Left forelimb (tissue), 1 donor: ENCODE measurements at places on chromosomes 13 and 19.
A peak's percentile ranks its signal among the peaks of the same experiment; 100 is the strongest.

- no peak for DNase-seq
These were observed 35.2 kb downstream of the C13orf46 start for GRCh38 chr13:113938716-113939115.

DNA sequence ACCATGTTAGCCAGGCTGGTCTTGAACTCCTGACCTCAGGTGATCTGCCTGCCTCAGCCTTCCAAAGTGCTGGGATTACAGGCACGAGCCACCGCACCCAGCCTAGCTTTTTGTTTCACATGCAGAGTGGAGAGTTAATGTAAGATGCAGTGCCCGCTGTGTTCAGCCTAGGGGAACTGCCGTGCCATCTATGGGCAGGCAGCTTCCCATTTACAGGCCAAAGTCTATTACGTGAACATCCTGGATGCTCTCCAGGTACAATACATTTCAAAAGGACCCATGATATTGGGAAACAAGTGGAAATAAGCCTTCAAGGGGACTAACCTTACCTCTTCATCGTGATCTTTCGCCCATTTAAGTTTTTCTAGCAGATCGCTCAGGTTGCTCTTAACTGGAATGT is 10.1 kb downstream of the POGLUT2 start:
- DNase-seq = no peak

DNA sequence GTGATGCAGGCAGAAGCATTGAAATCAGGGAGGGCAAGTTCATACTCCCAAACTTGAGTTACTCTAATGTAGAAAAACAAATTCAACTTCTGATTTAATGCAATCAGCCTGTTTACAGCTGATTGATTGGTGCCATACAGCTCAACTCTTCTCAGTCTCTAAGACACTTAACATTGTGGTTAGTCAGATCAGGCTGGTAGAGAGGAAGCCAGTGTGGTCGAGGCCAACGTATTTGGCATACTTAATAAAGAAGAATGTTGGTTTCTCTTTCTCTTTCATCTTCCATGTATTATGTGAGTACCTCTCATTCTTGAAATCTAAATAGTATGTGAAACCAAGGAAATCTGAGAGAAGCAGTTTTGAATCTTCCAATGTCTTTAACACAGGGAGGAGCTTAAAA is 255.0 kb upstream of the SLITRK1 start:
- DNase-seq = no peak

DNA sequence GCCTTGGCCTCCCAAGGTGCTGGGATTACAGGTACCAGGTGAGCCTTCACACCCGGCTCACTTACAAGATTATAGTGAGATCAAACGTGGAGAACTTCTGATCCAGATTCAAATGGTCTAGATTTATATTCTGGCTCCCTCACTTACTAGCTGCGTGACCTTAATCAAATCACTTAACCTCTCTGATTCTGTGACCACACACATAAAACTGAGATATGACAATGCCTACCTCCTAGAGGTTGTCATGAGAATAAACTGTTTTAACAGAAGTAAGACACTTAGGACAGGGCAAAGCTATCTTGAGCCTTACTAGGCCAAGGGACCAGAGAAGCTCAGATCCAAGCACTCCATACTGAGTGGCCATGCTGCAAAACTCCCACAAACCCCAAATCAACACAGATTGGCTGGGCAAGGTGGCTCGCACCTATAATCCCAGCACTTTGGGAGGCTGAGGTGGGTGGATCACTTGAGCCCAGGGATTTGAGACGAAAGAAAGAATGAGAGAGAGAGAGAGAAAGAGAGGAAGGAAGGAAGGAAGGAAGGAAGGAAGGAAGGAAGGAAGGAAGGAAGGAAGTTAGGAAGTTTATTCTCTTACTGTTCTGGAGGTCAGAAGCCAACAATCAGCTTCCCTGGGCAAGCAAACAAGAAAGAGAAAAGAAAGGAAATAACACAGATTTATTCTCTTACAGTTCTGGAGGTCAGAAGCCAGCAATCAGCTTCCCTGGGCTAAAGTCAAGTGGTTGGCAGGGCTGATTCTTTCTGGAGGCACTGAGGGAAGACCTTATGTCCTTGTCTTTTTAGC is 46.1 kb upstream of the MAP3K10 start:
- no peak for DNase-seq

GRCh38 chr19:7877249-7877836 is 3.2 kb upstream of the PRR36 start:
- no peak for DNase-seq

- DNase-seq = no peak
These were observed 2.4 kb downstream of the IRS2 start for GRCh38 chr13:109783815-109784589.

- no peak for DNase-seq
These were observed 26.1 kb downstream of the EXOC3L2 start for GRCh38 chr19:45218911-45219743.

DNA sequence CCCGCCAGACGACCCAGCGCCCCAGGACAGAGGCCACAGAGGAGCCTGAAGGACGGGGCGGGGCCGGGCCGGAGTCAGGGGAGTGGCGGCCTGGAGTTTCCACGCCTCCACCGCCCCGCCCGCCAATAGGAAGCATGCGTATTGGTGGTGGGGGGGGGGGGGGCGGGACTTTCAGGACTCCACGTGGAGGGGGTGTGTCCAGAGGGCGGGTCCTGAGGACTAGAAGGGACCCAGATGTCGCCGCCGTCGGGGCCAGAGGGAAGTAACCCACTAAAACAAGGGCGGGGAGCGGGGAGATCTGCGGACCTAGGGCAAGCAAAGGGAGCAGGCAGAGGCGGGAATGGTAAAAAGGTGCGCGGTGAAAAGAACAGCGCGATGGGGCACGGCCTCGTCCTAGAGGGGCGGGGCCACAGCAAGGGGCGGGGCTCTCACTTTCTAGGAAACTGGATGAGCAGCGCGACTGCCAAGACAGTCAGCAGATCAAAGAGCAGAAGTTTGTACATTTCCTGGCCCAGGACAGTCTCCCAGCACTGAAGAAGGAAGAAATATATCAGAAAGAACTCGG is 2.8 kb upstream of the LENG1 start:
- DNase-seq = peak; percentile 83
